ENCODE measurements at places on chromosomes 5 and 9. TPM values are rescaled to one million over a fixed set of nuclear protein-coding genes. Genes with fewer than 3 reads are reported as not detected.

DNA sequence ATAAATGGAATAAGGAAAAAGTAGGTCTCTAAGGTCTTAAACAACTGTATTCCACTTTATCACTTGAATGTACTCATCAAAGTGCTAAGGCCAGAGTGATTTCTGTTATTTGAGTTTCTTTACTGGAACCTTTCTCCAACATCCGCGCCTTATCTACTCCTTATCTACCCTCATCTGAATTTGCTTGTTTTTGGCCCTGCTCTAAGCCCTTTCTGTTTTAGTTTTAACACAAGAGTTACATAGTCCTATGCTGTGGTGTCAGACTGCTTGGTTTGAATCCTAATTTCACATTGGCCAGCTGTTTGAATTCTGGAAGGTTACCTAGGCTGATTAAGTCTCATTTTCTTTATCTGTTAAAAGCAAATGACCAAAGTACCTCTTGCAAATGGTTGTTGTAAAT is 128.3 kb downstream of the PCSK5 start:
- no peak for DNase-seq
- H3K36me3 ChIP-seq, result no peaks in the 10 kb centered on the region

GRCh38 chr9:114091711-114092110 is 7.4 kb downstream of the KIF12 start:
- H3K4me1 ChIP-seq, result no peaks in the 10 kb centered on the region
- no peak overlapping the region for H3K4me3 ChIP-seq
- H3K27ac ChIP-seq, result no peak overlapping the region
- H3K27me3 ChIP-seq, result peaks cover 63% of the 10 kb centered on the region
- no peaks in the 10 kb centered on the region for H3K36me3 ChIP-seq

- peak overlapping the region; percentile 8 for H3K27ac ChIP-seq
- H3K36me3 ChIP-seq, result peaks cover 80% of the 10 kb centered on the region
- H3K4me3 ChIP-seq, result no peak overlapping the region
- H3K4me1 ChIP-seq, result peaks cover 68% of the 10 kb centered on the region
- no peaks in the 10 kb centered on the region for H3K27me3 ChIP-seq
These were observed 104.2 kb downstream of the PPARGC1B start for GRCh38 chr5:149834246-149834855.

- no peaks in the 10 kb centered on the region for H3K27me3 ChIP-seq
These were observed 68.7 kb upstream of the CDH6 start for GRCh38 chr5:31124651-31125305.

- H3K4me3 ChIP-seq, result no peak overlapping the region
- H3K27me3 ChIP-seq, result peaks cover 11% of the 10 kb centered on the region
- DNase-seq, result no peak
- no peak overlapping the region for H3K27ac ChIP-seq
- H3K4me1 ChIP-seq, result no peaks in the 10 kb centered on the region
These were observed 119.9 kb downstream of the KCNIP1 start for GRCh38 chr5:170623576-170624181.

- H3K27ac ChIP-seq, result peak overlapping the region; percentile 27
- DNase-seq, result no peak
- H3K4me1 ChIP-seq, result peaks cover 42% of the 10 kb centered on the region
- H3K27me3 ChIP-seq, result no peaks in the 10 kb centered on the region
These were observed 34.4 kb downstream of the FAM240B start for GRCh38 chr9:38685535-38685934.

DNA sequence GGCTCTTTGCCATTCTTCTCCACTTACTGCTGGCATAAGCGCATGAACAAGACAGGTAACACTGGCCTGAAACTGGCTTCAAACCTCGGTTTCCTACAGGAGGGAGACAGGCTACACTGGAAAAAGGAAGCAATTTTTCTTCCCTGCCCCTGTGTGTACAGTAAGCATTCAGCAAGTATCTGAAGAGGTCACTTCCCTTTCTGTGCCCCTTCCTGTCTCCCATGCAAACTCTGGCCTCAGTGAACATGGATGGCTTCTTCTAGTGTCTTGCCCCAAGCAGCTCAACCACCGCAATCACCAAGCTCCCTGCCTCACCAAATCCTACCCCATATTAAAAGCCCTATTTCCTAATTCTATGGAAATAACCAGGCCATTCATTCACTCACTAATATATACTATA is 42.4 kb downstream of the SERINC5 start:
- peaks cover 65% of the 10 kb centered on the region for H3K4me1 ChIP-seq
- no peak for DNase-seq
- H3K27ac ChIP-seq, result no peak overlapping the region
- H3K27me3 ChIP-seq, result no peaks in the 10 kb centered on the region
- H3K36me3 ChIP-seq, result no peaks in the 10 kb centered on the region

DNA sequence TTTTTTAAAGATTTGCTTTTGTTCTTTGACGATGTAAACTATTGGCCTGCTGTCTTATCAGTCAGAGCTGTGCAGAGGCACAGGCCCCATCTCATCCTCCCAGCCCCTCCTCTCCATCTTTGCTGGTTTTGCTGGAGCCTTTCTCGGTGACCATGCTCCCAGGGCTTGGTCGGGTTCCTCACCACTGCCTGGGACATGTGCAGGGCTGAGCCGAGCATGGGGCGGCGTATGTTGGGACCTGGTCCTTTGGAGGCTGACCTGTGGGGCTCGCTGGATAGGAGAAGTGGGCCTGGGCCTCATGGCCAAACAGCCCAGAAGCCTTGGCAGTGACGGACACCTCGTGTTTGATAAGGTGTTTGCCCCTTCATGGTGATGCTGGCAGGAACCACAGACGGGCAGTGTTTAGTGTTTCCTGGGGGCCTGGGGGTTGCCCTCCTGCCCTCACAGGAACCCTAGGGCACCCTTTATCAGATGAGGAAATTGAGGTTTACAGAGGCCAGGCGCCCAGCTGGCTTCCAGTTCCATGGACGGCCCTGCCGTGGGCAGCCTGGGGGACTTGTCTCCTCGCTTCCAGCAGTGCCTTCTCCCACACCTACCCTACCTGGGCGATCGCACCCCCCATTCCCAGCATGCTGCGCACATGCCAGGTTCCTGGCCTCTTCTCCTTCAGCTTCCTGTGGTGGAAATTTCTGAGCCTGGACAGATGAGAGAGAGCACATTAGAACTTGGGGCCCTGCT is 27.6 kb downstream of the TRAF2 start:
- H3K27ac ChIP-seq, result no peak overlapping the region
- H3K36me3 ChIP-seq, result peaks cover 62% of the 10 kb centered on the region
- H3K4me1 ChIP-seq, result no peaks in the 10 kb centered on the region
- no peak overlapping the region for H3K4me3 ChIP-seq
- no peak for DNase-seq

DNA sequence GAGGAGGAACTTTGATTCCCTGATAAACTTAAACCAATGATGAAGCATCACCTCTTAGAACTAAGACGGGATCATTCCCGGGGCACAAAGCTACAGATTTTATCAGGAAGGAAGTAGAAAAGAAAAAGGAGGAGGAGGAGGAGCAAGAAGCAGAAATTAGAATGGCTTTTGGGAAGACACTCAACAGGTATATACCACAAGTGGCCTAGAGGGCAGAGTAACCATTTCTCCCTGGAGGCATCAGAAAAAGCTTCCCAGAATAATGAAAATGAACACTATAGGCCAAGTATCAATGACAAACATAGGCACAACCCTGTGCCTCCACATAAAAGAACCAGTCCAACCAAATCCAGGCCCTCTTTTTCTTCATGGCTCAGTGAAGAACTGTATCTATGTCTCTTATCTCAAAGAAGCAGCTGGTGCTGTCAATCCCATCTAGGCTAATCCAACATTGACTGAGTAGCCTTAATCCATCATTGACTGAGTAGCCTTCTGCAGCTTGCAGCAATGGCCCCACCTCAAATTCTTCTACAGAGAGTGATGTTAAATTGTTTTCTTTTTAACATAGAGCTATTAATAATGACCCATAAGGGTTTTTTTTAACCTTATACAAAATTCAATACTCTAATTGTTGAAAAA is 178.8 kb upstream of the KIF2A start:
- DNase-seq, result no peak
- H3K4me1 ChIP-seq, result no peaks in the 10 kb centered on the region
- H3K4me3 ChIP-seq, result no peak overlapping the region
- no peaks in the 10 kb centered on the region for H3K36me3 ChIP-seq
- H3K27ac ChIP-seq, result no peak overlapping the region
- H3K27me3 ChIP-seq, result no peaks in the 10 kb centered on the region

DNA sequence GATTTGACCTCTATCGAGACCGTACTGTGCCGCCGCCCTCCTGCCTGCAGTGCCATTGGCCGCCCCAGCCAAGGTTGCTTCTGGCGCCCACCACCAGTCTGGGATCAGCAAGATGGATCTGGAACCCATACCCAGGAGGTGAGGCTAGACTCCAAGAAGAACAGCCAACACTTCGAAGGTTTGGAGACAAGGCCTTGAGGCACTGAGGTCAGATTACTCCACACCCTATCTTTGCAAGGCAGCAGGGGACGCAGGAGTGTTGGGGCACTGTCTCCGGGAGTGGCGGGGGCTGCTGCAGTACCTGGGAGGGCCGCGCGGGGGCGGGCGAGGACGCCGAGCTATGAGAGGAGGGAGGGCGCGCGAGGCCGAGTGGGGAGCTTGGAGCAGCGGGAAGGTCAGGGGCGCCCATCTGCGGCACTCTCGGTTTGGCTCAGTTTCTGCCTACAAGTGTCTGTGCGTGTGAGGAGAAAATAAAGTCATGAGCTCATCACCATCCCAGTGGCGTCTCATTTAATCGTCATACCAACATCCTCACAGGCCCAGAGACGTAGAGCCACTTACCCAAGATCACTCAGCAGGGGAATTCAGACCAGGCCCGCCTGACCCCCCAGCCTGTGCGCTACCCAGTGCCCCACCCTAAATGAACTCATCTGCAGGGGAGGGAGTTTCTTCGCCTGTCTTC is 20.5 kb upstream of the PSD2 start:
- no peaks in the 10 kb centered on the region for H3K27me3 ChIP-seq
- H3K27ac ChIP-seq, result no peak overlapping the region
- H3K4me3 ChIP-seq, result no peak overlapping the region

DNA sequence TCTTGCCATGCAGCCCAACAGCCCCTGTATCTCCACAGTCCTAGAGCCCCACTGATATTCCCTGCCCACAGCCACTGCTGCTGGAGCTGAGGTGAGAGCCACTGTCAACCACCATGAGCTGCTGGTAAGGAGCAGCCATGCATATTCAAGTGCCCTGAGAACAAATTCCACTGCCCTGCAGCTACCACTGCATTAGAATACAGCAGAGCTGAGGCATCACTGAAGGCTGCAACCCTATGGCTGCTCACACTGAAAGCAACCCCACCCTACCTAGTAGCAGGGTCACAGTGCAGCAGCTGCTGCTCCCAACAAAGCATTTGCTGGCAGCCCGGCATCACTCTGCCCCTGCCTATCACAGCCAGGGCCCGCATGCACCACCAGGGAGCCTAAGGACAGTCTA is 68.6 kb downstream of the SKIC3 start:
- DNase-seq, result no peak
- peaks cover 98% of the 10 kb centered on the region for H3K36me3 ChIP-seq
- no peak overlapping the region for H3K4me3 ChIP-seq
- no peak overlapping the region for H3K27ac ChIP-seq
- no peaks in the 10 kb centered on the region for H3K4me1 ChIP-seq

DNA sequence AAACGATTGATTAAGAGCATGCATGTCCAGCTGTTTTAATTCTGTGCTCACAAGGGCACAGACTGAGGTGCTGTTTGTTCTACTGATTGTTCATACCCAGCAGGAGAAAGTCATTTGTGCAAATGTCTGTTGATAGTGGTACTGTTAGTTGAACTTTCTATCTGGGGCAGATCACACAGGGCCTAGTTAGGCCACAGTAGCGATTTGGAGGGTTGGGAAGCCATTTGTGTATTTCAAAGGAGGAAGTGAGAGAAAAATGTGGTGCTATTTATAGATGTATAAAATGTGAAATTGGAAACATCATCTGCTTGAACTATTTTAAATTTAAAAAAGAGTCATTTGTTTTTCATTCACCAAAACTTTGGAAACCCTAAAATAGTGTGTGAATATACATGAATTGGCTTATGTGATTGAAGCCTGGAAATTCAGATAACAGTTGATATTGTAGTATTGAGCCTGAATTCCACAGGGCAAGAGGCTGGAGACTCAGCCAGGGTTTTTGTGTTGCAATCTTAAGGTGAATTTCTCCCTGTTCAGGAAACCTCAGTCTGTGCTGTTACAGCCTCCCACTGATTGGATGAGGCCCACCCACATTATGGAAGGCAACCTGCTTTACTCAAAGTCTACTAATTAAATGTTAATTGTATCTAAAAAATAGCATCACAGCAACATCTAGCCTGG is 162.0 kb upstream of the CDKN2B start:
- no peak overlapping the region for H3K27ac ChIP-seq
- no peaks in the 10 kb centered on the region for H3K36me3 ChIP-seq
- peaks cover 6% of the 10 kb centered on the region for H3K4me1 ChIP-seq
- DNase-seq, result no peak
- no peak overlapping the region for H3K4me3 ChIP-seq
- H3K27me3 ChIP-seq, result no peaks in the 10 kb centered on the region

DNA sequence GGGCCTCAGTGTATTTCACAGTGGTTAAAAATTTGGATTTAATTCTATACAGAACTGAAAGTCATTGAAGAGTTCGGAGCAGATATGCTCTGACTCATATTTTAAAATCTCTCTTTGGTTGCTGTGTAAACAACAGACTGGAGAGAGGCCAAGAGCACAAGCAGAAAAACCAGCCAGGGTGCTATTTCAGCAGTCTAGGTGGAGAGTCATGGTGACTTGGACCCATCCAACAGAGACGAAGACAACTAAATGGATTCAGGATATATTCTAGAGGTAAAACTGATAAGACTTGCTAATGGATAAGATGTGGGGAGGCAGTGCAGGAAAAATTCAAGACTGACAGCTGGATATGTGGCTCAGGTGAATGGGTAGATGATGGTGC is 168.9 kb downstream of the MAPKAP1 start:
- H3K27me3 ChIP-seq, result no peaks in the 10 kb centered on the region
- no peak overlapping the region for H3K4me3 ChIP-seq
- no peak for DNase-seq
- no peaks in the 10 kb centered on the region for H3K36me3 ChIP-seq

GRCh38 chr5:159456722-159457465 is 126.6 kb upstream of the IL12B start:
- no peak for DNase-seq
- H3K27ac ChIP-seq, result no peak overlapping the region
- peaks cover 3% of the 10 kb centered on the region for H3K4me1 ChIP-seq

The RLN1 gene
- total RNA-seq, result not detected

The NREP gene
- total RNA-seq, result 27.5 TPM

The SPINK7 gene
- total RNA-seq, result not detected

The MTRR gene
- total RNA-seq, result 32.4 TPM

The BHMT gene
- not detected for total RNA-seq

The SLC6A18 gene
- not detected for total RNA-seq

The LCN15 gene
- total RNA-seq, result 0.41 TPM

The ABO gene
- total RNA-seq, result 2.3 TPM

The IFNB1 gene
- total RNA-seq, result not detected

The PCDHGA3 gene
- 12.2 TPM for total RNA-seq

The PCDHA9 gene
- total RNA-seq, result not detected

Measured in left ventricle myocardium inferior (tissue), 1 donor.